ENCODE measurements at places on chromosomes 1 and 21.

DNA sequence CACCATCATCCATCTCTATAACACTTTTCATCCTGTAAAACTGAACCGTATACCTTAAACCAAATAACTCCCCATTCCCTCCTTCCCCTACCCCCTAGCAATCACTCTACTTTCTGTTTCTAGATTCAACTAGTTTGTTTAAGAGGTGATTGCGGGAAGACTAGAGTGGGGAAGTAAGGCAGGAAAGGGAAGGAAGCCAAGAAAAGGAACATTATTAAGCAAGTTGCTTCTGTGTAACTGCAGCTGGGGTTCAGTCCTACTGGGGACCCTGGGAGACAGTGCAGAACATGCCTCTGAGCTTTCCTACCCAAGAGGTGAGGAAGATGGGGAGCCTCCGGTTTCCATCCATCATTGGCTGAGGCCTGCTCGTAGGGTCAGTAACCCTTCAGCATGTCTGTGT lies 28.9 kb upstream of the H3-3A start:
- no peaks in the 10 kb centered on the region for H3K36me3 ChIP-seq
- DNase-seq: no peak
- H3K27ac ChIP-seq: no peak overlapping the region
- no peaks in the 10 kb centered on the region for H3K4me1 ChIP-seq
- H3K27me3 ChIP-seq: no peaks in the 10 kb centered on the region

- no peak overlapping the region for H3K4me3 ChIP-seq
- no peaks in the 10 kb centered on the region for H3K4me1 ChIP-seq
- no peaks in the 10 kb centered on the region for H3K36me3 ChIP-seq
- no peaks in the 10 kb centered on the region for H3K27me3 ChIP-seq
Observed at GRCh38 chr1:178918955-178919354, 48.1 kb upstream of the ANGPTL1 start.

DNA sequence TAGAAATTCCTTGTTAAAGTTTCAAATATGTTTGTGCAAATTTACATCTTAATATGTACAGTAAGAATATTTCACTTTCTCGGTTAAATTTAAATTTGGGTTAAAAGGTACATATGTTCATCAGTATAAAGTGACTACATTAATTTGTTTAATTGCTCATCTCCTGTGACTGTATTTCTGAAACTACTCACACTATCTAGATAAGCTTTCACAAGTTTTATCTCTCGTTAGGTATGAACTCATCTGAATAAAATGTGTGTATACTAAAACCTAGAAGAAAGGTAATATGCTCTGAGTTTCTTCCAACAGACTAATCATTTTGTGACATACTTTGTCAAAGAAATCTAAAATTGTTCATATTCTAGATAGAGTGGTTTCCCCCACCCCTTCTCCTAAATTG lies 150.7 kb downstream of the PATJ start:
- no peak overlapping the region for H3K4me3 ChIP-seq
- H3K36me3 ChIP-seq: peaks cover 3% of the 10 kb centered on the region
- H3K27ac ChIP-seq: no peak overlapping the region
- no peak for DNase-seq

DNA sequence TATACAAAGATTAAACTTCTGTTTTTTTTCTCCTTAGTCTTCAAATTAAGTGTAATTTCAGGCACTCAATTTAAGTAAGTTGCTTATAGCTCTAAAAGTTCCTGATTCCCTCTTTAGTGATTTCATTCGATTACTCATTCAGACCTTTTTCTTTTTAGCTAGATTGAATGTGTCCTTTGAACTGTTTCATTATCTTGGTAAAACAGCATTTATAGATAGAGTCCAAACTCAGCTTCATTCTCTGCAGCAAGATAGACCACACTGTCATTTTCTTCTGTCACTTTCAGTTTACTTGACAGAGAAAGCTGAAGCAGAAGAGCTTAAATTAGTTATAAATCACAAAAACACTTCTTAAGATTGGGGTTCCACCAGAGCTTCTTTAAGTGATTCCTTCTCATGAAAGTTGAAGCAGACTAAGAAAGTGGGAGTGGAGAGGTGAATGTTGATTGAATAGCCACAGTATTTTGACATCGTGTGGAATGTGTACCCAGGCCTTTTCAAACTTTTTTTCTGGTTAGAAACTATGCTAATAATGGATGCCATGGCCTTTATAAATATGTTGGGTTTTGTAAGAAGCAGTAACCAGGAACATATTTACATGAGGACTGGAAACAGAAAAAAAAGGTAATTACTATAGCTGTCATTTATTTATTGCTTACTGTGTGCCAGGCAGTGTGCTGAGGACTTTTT lies 52.2 kb downstream of the ZBTB40 start:
- H3K27ac ChIP-seq: no peak overlapping the region
- DNase-seq: no peak
- H3K27me3 ChIP-seq: no peaks in the 10 kb centered on the region
- peaks cover 52% of the 10 kb centered on the region for H3K36me3 ChIP-seq
- H3K4me1 ChIP-seq: no peaks in the 10 kb centered on the region

DNA sequence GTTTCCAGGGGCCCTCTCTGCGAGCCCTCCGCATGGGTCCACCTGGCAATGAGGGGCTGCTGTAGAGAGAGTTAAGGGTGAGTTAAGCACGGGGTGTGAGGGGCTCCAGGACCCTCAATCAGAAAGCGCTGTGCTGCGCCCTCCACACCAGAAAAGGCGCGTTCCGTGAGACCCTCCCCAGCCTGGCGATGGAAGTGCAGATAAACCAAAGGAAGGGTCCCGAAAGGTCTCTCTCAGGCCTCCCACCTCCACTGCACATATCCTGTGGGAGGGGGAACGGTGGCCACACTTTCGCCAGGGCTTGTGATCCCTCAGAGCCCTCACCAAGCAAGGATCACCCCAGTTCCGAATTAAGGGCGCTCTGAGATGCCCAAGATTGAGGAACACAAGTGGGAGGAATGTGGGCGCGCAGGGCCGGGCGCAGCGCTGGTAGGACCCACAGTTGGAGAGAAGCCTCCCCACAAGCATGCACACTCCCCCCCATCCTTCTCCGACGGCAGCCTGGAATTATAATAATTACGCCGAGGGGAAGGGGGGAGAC lies 1.1 kb downstream of the WNT3A start:
- H3K36me3 ChIP-seq: no peaks in the 10 kb centered on the region
- no peak overlapping the region for H3K4me3 ChIP-seq
- no peak for DNase-seq

GRCh38 chr1:56676571-56677035 lies 31.5 kb downstream of the PRKAA2 start:
- no peak overlapping the region for H3K27ac ChIP-seq
- no peaks in the 10 kb centered on the region for H3K4me1 ChIP-seq
- H3K4me3 ChIP-seq: no peak overlapping the region
- no peaks in the 10 kb centered on the region for H3K36me3 ChIP-seq
- H3K27me3 ChIP-seq: no peaks in the 10 kb centered on the region
- DNase-seq: no peak

DNA sequence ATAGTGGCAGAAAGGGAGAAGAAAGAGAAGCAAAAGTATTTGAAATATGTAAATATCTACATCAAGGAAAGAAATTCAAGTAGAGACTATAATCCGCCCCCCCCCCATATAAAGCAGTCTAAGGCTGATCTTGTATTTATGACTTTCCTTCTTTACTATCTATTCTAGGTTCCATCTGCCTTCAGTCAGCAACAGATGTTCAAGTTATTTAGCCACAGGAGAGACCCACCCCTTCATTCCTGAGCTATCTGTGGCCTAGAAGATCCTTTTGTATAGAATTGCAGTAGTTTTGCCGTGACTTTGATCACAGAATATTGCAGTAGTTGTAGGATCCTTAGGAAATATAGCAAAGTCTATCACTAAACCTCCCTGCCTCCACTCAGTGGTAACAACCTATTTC lies 10.7 kb upstream of the BSDC1 start:
- no peaks in the 10 kb centered on the region for H3K36me3 ChIP-seq
- no peak overlapping the region for H3K27ac ChIP-seq
- DNase-seq: no peak
- H3K4me1 ChIP-seq: peaks cover 7% of the 10 kb centered on the region
- no peaks in the 10 kb centered on the region for H3K27me3 ChIP-seq

DNA sequence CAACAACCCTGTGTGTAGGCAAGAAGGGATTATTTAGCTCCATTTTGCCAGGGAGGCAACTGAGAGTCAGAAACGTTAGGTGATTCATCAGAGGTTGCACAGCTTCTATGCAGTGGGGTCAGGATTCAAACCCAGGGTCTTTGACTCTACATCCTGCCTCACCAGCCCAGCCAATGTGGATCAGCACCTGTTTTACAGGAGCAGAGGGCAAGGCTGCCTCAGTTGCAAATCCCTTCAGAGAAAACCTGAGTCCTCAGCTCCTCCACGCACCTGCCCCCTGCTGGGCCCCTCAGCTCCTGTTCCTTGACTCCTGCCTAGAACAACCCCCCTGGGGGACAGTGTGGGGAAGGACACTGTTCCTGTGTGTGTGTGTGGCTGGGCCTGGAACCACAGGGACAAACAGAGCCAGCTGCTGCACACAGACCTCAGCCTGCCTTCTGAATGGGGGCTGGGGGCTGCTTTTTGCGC lies 61.6 kb downstream of the LRRN2 start:
- no peak overlapping the region for H3K27ac ChIP-seq
- H3K4me1 ChIP-seq: no peaks in the 10 kb centered on the region
- DNase-seq: peak; percentile 41
- H3K27me3 ChIP-seq: no peaks in the 10 kb centered on the region

- no peaks in the 10 kb centered on the region for H3K27me3 ChIP-seq
- no peak overlapping the region for H3K4me3 ChIP-seq
- peaks cover 4% of the 10 kb centered on the region for H3K4me1 ChIP-seq
- H3K36me3 ChIP-seq: no peaks in the 10 kb centered on the region
- H3K27ac ChIP-seq: no peak overlapping the region
Observed at GRCh38 chr1:61253059-61253735, 170.8 kb downstream of the NFIA start.

GRCh38 chr1:59156051-59156450 lies 140.8 kb upstream of the FGGY start:
- H3K4me1 ChIP-seq: peaks cover under 1% of the 10 kb centered on the region
- H3K27me3 ChIP-seq: no peaks in the 10 kb centered on the region
- H3K36me3 ChIP-seq: no peaks in the 10 kb centered on the region
- no peak overlapping the region for H3K27ac ChIP-seq

DNA sequence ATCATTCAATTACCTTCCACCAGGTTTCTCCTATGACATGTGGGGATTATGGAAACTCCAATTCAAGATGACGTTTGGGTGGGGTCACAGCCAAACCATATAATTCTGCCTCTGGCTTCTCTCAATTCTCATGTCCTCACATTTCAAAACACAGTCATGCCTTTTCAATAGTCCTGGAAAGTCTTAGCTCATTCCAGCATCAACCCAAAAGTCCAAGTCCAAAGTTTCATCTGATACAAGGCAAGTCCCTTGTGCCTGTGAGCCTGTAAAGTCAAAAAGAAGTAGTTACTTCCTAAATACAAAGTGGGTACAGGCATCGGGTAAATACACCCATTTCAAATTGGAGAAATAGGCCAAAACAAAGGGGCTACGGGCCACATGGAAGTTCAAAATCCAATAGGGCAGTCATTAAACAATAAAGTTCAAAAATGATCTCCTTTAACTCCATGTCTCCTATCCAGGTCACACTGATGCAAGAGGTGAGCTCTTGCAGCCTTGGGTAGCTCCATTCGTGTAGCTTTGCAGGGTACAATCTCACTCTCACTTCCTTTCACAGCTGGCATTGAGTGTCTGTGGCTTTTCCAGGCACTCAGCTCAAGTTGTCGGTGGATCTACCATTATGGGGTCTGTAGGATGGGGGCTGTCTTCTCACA lies 112.9 kb downstream of the FCRL5 start:
- no peak overlapping the region for H3K27ac ChIP-seq
- no peaks in the 10 kb centered on the region for H3K4me1 ChIP-seq
- H3K36me3 ChIP-seq: no peaks in the 10 kb centered on the region
- no peak for DNase-seq
- no peaks in the 10 kb centered on the region for H3K27me3 ChIP-seq

DNA sequence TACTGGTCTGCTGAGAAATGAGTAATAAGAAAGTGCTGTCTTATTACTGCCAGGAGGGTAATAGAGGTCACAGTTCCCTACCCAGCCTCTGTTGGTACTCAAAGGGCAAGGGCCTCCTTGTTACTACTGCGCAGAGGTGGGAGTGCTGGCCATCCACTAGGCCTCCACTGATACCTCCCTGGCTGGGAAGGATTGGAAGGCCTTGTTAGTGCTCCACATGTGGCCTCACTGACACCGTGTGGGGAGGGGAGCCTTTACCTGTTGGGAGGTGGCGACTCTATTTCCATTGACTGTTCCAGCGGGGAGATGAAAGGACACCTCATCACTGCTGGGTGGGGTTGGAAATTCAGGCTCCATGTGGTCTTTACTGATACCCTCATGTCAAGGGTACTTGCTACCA lies 57.8 kb upstream of the USP24 start:
- H3K36me3 ChIP-seq: no peaks in the 10 kb centered on the region
- no peak for DNase-seq
- peaks cover 5% of the 10 kb centered on the region for H3K4me1 ChIP-seq
- no peak overlapping the region for H3K4me3 ChIP-seq
- H3K27ac ChIP-seq: no peak overlapping the region

- no peak overlapping the region for H3K27ac ChIP-seq
- no peak for DNase-seq
- H3K4me3 ChIP-seq: no peak overlapping the region
Observed at GRCh38 chr1:246776923-246777322, 52.7 kb downstream of the SCCPDH start.

GRCh38 chr1:59266927-59267293 lies 30.0 kb upstream of the FGGY start:
- H3K36me3 ChIP-seq: no peaks in the 10 kb centered on the region
- H3K4me1 ChIP-seq: no peaks in the 10 kb centered on the region

DNA sequence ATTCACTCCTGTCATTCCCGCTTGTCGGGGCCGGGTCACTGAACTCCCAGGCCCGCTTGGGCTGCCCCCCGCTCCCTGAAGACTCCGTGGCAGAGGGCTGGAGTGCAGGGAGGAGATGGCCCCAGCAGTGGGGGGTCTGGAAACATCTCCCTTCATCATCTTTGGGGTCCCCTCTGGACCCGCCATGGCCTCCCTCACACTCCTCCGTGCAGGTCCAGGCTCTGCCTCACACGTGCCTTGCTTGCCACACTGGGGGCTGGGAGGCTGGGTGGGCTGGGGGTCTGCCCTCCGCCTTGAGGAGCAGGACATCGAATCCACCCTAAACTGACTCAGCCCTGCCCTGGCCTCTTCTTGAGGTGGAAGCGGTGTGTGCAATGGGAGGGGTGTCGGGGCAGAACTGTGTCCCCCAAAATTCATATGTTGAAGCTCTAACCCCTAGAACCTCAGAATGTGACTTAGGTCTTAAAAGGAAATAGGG lies 35.2 kb downstream of the POFUT2 start:
- DNase-seq: no peak
- H3K27ac ChIP-seq: no peak overlapping the region
- no peaks in the 10 kb centered on the region for H3K36me3 ChIP-seq
- peaks cover 30% of the 10 kb centered on the region for H3K4me1 ChIP-seq

- peaks cover 16% of the 10 kb centered on the region for H3K27me3 ChIP-seq
- H3K4me1 ChIP-seq: no peaks in the 10 kb centered on the region
- no peak for DNase-seq
- H3K4me3 ChIP-seq: no peak overlapping the region
- H3K36me3 ChIP-seq: no peaks in the 10 kb centered on the region
Observed at GRCh38 chr21:33042812-33043211, 17.1 kb downstream of the OLIG2 start.

Data from CD4-positive, alpha-beta T cell (primary cell).